Caki2 (cell line): ENCODE measurements at places on chromosomes 6 and 20.

GRCh38 chr6:22670605-22671004 is 101.2 kb downstream of the HDGFL1 start:
- no peak for DNase-seq

DNA sequence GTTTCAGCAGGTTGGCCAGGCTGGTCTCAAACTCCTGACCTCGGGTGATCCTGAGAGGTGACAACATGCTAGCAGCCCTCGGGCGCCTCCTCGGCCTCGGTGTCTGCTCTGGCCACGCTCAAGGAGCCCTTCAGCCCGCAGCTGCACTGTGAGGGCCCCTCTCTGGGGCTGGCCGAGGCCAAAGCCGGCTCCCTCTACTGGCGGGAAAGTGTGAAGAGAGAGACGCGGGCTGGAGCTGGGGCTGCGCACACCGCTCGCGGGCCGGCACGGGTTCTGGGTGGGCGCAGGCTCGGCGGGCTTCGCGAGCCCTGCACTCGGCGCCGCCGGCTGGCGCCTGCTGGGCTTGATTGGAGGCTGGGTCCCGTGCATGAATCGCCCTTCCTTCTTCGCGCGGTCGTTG is 80.8 kb upstream of the RBM24 start:
- DNase-seq: no peak

GRCh38 chr6:144285798-144286502 is 815 bp downstream of the UTRN start:
- peak; percentile 80 for DNase-seq

- peak; percentile 84 for DNase-seq
Observed at GRCh38 chr20:41249411-41250281, 67.9 kb downstream of the ZHX3 start.

- no peak for DNase-seq
Observed at GRCh38 chr6:105488516-105489215, 85.8 kb upstream of the PREP start.

- no peak for DNase-seq
Observed at GRCh38 chr6:166638573-166638964, 11.5 kb upstream of the RPS6KA2 start.

DNA sequence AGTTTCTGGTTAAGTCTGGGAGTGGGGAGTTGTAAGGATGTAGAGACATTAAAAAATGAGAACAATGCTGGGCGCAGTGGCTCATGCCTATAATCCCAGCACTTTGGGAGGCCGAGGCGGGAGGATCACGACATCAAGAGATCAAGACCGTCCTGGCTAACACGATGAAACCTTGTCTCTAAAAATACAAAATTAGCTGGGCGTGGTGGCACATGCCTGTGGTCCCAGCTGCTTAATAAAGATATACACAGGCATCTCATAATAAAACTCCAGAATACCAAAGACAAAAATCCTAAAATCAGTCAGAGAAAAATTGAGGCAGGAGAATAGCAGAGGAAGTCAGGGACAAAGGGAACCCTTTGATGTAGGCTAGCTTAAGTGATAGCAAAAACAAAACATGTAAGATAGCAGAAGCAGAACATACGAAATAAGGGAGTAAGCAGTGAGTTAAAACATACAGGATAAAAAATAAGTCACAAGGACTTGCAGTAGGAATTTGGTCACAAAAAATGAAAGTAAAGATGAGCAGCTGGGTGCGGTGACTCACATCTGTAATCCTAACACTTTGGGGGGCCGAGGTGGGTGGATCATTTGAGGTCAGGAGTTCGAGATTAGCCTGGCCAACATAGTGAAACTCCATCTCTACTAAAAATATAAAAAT is 23.6 kb downstream of the DDX43 start:
- no peak for DNase-seq

DNA sequence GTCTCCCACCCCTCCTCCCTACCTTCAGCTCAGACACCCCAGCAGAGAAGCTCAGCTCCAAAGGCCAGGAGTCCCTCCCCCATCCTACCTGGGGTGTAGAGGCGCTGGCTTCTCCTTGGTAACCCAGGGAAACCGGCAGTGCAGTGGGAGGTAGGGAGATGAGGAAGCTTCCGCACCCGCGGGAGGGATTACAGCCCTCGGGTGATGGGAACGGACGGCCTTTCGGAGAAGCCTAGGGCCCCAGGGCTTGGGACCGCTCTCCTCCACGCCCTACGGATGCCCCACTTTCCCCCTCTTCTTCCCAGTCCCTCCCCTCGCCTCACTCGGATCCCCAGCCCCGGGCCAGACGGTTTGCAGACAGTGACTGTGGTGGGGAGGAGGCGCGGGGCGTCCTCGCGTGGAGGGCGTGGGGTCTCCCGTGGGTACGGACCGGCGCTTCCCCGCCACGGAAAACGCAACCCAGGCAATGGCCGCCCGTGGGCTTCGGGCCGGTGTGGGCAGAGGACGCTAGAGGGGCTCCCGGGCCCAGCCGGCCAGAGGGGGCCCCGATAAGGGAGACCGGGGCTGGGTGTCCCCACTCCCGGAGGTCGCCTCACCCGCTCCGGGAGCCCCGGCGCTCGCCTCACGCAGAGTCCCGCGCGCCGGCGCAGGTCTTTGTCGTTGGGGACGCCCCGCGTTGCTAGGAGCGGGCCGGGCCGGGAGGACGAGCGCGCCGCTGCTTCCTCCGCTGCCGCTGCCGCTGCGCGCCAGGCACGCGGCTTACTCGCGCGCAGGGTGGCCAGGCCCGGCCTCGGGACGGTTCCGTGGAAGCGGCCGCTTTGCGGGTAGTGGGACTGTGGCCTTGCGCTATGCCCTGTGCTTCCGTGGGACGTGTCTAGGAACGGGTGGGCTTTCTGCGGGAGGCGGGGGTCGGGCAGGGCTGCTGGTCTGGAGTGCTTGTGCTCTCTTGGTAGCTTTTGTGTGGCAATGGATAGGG is 15.8 kb downstream of the AARS2 start:
- DNase-seq: no peak

- DNase-seq: no peak
Observed at GRCh38 chr6:12714022-12714421, 2.5 kb upstream of the PHACTR1 start.
